ENCODE measurements at places on chromosomes 12 and 14.

DNA sequence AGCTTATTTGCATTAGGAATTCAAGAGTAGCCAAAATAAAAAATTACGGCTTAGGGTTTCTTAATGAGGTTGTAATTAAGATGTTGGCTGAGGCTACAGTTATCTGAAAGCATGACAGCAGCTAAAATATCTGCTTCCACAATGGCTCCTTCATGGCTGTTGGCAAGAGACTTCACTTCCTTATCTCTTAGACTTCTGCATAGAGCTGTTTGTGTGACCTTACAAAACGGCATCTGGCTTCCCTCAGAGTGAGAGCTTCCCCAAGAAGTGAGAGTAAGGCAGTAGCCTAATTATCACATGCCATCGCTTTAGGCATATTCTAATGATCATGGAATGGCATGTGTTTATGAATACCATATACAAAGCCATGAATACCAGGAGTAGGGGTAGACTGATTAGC, 57.6 kb downstream of the CCDC59 start:
- no peak for DNase-seq

GRCh38 chr14:103301512-103302354, 32.3 kb upstream of the EIF5 start:
- no peak for DNase-seq

- no peak for DNase-seq
Observed at GRCh38 chr12:51852404-51853137, 4.1 kb upstream of the FIGNL2 start.

DNA sequence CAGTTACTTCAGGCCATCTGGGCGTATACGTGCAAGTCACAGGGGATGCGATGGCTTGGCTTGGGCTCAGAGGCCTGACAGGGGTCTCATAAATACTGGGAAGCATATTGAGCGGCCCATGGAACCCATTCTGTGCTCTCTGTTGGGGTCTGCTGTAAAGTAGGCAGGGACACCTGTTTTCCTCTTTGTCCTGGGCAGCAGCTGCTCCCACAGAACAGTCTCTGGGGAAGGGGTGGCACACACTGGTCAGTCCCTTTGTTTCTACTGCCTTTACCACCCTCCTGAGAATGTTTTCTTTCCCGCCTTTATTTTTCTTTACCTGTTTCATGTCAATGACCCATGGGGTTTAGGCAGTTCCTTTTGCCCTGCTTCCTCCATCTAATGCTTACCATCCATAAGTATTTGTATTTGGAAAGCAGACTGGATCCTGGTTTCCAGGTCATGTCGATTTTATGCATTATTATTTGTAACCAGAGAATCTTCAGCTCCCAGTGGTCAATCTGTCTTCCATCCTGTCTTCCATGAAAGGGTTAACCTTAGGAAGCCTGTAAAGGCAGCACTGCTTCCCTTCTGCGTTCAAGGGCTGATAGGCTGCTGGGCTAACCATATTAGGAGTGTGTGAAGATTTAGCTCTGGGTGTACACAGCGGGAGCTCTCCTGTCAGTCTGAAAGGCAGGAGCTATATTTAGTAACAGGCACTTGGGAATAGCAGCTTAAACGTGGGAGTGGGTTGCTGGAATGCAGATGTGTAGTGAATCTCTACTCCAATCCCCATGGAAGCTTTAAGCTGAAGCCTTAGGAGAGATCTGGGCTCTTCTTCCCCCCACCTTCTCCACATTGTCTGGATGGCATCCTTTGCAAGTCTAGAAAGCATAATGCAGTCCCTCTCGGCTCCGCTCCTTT, 124.0 kb downstream of the DYRK2 start:
- DNase-seq, result no peak

- DNase-seq, result no peak
Observed at GRCh38 chr12:106975993-106976658, 10.8 kb downstream of the MTERF2 start.

GRCh38 chr14:80781972-80782367, 159.6 kb downstream of the CEP128 start:
- DNase-seq, result no peak
